A673 (cell line): ENCODE measurements at places on chromosomes 11 and 22. TPM values are rescaled to one million over a fixed set of nuclear protein-coding genes. Genes with fewer than 3 reads are reported as not detected.

The AIFM3 gene
- total RNA-seq = 0.48 TPM in 1 of 2 replicates, not detected in the other

The PATE2 gene
- total RNA-seq = not detected in 2 replicates

The C11orf42 gene
- total RNA-seq = not detected in 2 replicates

The C2CD2L gene
- 17.1 and 17.8 TPM in 2 replicates for total RNA-seq

The MYEOV gene
- 174 and 192 TPM in 2 replicates for total RNA-seq

The GLYATL2 gene
- total RNA-seq = 0.74 and 1.7 TPM in 2 replicates

The ELMOD1 gene
- not detected in 2 replicates for total RNA-seq

The C11orf58 gene
- total RNA-seq = 153 and 171 TPM in 2 replicates

The POU2AF1 gene
- total RNA-seq = not detected in 2 replicates

The WNT7B gene
- not detected in 2 replicates for total RNA-seq

The SEPTIN5 gene
- 50.4 and 58.9 TPM in 2 replicates for total RNA-seq

The MCHR1 gene
- total RNA-seq = not detected in 2 replicates

The HORMAD2 gene
- total RNA-seq = not detected in 2 replicates

The SULT4A1 gene
- total RNA-seq = 0.15 and 0.33 TPM in 2 replicates

The PNPLA5 gene
- total RNA-seq = not detected in 2 replicates

DNA sequence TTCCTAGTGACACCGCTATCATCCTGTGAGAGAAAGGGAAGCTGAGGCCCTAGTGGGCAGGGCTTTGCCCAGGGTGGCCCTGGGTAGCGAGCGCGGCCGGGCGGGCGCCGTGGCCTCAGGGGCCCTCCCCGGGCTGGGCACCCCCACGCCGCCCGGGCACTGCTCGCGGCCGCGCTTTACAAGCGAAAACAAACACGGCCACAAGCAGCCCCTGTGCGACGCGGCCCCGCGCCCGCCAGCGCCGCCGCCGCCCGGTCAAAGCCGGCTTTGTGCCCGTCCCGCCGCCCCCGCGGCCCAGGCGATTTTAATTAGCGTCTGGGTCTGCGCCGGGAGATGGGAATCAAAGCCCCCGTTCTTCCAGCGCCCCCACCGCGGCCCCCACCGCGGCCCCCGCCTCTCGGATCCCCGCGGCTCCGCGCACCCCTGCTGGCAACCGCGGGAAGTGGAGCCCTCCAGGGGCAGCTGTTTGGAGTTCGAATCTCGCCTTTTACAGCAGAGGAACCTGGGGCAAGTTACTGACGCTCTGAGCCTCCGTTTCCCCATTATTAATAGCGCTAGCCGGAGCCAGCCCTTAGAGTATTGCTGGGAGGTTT lies 47.9 kb downstream of the CHRDL2 start:
- DNase-seq = peak; percentile 39

- DNase-seq = peak; percentile 94
Observed at GRCh38 chr22:20243537-20244249, 24.4 kb downstream of the RTN4R start.

DNA sequence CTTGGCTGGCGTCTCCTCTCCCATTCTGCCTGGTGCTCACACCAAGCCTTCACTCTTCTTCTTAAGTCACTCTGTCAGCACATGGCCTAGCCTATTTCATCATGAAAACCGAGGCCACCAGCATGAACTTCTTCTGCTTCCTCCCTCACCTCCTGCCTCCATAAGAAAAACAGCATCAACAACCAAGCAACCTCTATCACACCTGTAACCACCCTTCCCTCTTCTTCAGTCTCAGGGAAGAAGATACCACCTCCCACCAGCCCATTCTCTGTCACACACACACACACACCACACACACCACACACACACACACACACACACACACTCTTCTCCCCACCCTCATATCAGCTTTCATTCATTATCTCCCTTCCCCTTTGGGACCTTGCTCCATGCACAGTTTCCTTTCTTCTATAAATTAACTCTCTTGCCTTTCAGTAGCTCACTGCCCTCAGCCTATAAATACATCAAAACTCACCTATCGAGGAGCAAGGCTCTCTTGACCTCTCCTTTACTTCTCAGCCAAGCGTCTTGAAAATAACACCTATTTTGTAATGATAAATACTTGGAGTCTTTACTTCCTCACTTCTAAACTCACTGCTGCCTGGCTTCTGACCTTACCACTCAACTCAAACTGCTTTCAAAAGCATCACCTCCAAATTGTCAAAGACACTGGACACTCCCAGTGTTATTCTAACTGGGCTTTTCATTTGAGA lies 36.6 kb downstream of the SC5D start:
- DNase-seq = peak; percentile 23

DNA sequence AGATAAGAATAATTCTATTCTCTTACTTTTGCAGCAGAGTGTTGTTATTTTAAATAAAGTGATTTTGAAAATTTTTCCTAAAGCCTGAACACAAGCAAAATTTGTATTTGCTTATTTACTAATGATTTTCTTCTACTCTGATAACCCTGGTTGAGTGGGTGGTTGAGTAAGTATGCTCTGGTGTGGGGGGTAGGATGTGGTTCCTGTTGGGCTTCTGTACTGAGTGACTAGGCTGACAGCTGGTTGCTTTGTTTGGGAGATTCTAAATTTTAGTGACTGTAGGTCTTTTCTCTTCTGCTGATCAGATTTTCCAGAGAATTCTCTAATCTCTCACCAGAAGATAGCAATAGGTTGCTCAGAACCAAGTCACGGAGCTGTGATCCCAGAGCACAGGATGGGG lies 61.6 kb downstream of the METTL15 start:
- no peak for DNase-seq

- DNase-seq = no peak
Observed at GRCh38 chr11:3942160-3942955, 86.9 kb downstream of the STIM1 start.

- DNase-seq = no peak
Observed at GRCh38 chr11:121578251-121578976, 125.6 kb upstream of the SORL1-AS1 start.

GRCh38 chr11:73206801-73207200 lies 11.3 kb upstream of the P2RY2 start:
- no peak for DNase-seq

GRCh38 chr11:12963792-12964536 lies 45.2 kb upstream of the RASSF10 start:
- DNase-seq = peak; percentile 78

GRCh38 chr22:36258701-36259614 lies 6.0 kb downstream of the APOL1 start:
- peak; percentile 43 for DNase-seq

DNA sequence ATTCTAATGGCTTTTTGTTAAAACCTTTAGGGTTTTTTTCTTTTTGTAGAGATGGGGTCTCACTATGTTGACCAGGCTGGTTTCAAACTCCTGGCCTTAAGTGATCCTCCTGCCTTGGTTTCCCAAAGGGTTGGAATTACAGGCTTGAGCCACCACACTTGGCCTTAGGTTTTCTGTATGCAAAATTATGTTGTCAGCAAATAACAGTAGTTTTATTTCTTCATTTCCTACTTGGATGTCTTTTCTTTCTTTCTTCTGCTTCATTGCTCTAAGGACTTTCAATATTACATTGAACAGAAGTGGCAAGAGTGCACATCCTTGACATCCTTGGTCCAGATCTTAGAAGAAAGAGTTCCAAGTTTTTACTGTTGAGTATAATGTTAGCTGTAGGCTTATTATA lies 52.8 kb downstream of the CCDC81 start:
- no peak for DNase-seq

GRCh38 chr22:42905702-42906183 lies 48.7 kb upstream of the ARFGAP3 start:
- DNase-seq = no peak

DNA sequence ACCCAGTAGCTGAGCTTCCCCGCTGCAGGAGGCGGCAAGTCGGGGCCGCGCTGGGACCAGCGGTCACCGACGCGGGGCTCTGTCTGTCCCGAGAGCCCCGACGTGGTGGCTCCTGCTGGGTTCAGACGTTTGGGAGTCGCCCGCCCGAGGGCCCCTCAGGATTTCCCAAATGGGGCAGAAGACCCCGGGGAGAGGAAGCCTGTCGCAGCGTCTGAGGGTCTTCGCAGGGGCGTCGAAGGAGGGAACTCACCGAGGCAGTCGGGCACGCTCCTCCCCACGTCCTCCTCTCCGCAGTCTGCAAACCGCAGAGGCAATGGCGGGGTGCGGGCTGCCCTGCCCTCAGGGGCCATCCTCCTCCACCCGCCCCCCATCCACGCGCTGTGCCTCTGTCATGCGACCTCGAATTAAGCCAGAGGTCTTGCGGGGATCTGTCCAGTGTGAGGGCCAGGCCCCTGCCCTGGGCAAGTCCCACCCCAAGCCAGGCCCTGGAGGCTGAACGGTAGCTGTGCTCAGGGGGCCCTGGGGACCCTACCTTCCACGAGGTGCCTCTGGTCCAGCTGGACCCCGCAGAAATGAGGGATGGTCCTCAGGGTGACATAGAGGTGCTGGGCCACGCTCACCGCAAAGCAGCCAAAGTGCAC lies 12.5 kb downstream of the IL17REL start:
- no peak for DNase-seq

GRCh38 chr11:643849-644738 lies 7.0 kb downstream of the DRD4 start:
- DNase-seq = no peak

DNA sequence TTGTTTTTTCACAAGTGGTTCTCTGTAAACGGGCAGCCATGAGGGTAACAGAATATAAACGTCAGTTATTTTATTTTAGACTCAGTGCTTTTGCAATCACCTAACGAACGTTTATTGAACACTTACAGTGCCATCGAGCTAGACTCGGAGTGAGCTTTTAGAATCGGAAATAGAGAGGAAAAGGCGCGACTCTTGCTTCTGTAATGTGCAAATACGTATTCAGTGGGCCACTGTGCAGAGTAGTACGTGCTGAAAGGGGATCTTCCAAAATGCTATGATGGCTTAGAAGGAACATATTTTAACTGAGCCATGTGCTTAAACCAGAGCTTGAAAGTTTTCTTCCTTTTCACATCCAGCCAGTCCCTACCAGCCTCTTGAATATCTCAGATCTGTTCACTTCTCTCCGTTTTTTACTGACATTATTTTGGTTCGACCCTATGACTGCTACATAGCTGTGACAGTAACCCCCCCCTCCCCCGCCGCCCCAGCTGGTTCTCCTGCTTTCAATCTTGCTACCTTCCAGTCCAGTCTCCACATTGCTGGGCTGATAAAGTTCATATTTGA lies 468 bp downstream of the DDIAS start:
- no peak for DNase-seq

- DNase-seq = no peak
Observed at GRCh38 chr11:9344061-9344680, 29.8 kb upstream of the TMEM41B start.

DNA sequence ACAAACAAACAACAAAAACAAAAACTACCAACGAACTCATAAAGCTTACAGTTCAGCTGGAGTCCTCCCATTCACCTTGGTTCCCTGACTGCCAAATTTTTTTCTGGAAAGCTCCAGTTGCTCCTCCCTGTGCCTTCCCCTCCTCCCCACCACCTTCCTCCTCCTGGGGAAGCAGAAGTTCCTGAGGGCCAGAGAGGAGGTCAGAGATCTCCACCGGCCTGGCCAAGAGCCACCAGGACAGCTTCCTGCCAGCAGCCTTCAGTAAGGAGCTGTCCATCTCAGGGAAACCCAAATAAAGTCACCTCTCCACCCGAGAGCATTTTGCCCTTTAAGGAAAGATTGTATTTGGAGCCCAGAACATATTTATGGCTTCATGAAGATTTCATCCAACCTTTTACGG lies 20.0 kb downstream of the APLNR start:
- no peak for DNase-seq

GRCh38 chr11:64764040-64764611 lies 4.4 kb upstream of the PYGM start:
- no peak for DNase-seq

DNA sequence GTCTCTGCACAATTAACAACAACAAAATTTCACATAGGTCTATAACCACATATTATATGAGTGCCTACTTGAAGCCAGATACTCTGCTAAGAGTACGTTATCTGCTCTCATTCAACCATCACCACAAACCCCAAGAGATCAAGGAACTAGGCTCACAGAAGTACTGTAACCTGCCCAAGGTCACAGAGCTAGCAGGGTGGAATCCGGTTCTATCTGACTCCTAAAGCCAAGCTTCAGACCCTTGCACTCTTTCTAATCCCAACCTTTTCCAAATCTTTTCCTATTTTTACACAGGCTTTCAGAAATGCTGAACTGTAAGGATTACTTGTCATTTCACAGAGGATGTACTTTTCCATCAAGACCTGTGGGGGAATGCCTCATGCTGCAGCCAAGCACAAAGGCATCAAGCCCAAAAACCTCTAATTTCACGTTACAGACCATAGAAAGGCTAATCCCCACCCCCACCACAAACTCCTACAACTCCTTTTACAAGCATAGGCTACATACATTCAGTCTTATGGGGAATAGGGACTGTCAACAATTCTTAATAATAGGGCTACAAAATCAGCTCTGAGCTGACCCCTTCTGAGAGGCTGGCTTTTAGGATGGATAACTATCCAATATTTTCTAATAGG lies 927 bp downstream of the PRCP start:
- no peak for DNase-seq

- DNase-seq = no peak
Observed at GRCh38 chr11:7450836-7451235, 34.5 kb upstream of the OLFML1 start.

GRCh38 chr11:60942219-60942618 lies 9.8 kb downstream of the SLC15A3 start:
- no peak for DNase-seq

DNA sequence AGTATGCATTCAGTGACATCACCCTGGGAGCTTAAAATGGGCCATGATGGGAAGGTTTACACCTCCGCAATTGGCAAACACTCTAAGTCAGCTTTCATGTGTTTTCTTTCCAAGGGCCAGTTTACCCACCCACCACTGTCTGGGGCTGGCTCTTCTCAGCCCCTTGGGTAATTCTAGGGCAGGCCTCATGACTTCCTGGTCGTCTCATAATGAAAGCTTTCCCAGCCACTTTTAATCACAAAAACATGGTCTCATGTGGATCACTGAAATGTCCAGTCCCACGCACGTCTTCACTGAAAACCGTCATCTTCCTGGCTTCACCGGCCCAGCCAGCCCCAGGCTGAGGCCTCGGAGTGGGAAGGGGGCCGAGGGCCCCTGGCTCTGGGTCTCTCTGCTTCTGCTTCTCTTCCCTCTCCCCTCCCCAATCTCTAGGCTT lies 58.5 kb upstream of the ANO1 start:
- DNase-seq = no peak

DNA sequence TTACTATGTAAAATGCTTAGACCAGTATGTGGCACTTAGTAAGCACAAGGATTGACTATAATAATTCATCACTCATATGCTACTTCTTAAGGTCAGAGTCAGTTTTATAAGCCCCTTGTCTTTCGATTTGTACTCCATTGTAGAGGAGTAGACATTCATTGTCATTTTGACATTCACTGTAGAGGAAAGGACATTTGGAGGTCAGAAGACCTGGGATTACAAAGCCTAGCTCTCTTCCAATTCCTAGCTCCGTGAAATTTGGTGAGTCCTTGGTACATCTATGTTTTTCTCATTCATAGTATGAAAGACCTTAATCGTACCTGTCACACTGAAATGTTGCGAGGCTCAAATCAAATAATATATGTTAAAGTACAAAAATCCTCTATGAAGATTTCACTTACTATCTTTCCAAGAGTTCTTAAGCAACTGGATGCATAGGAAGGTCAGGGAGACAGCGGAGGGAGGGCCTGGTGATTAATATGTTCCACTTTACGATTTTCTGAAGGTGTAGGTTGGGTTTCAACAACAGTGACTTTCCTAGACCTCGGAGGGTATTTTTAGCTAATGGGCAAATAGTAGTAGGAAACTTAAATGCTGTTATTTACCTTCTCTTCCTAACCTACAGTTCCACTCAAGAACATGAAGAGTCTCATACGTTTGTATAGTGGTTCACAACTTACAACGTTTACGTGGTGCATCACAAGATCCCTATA lies 1.4 kb upstream of the EMSY start:
- no peak for DNase-seq

- DNase-seq = no peak
Observed at GRCh38 chr11:84211896-84212295, 925.7 kb upstream of the CCDC90B start.

- DNase-seq = no peak
Observed at GRCh38 chr22:48205161-48205560, 1442.7 kb downstream of the TBC1D22A start.
